GM18507 (cell line): ENCODE measurements at places on chromosomes 13 and 19.

- DNase-seq = no peak
Measured at GRCh38 chr13:50078231-50078894, 63.1 kb downstream of the KCNRG start.

GRCh38 chr13:113297370-113298042, 467 bp downstream of the LAMP1 start:
- DNase-seq = no peak

DNA sequence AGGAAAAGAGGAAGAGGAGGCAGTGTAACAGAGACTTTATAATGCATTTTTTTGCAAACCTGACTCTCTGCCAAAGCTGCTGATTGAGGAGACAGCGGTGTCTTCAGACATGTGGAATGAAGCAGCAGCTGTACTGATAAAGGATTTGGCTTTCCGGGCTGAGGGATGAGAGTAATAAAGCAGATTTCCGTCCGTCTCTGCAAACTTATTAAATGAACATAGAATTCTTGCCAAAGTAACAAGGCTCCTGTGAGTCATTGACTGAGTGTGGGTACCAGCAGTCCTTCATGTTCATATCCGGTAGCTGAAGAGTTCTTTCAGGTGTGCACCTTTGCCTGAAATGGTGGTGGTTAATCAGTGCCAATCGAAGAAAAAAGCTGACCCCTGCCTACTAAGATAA, 112.6 kb downstream of the LIG4 start:
- DNase-seq = no peak

DNA sequence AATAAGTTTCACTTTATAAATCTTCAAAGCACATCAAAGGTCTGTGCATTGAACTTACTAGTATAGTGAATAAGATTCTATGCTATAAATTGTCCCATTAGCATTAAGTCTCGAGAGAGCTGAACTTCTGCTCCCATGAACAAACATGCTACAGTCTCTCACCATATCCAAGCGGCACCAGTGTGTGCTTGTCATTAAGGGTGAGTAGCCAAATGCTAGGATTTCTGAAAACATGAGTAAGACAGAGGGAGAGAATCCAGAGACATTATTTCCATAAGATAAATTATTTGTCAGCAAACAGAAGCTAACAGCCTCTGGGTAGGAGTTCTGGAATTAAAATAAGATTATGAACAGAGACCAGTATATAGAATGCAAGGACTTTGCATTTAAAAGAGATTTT, 2882.5 kb downstream of the PCDH9 start:
- no peak for DNase-seq

DNA sequence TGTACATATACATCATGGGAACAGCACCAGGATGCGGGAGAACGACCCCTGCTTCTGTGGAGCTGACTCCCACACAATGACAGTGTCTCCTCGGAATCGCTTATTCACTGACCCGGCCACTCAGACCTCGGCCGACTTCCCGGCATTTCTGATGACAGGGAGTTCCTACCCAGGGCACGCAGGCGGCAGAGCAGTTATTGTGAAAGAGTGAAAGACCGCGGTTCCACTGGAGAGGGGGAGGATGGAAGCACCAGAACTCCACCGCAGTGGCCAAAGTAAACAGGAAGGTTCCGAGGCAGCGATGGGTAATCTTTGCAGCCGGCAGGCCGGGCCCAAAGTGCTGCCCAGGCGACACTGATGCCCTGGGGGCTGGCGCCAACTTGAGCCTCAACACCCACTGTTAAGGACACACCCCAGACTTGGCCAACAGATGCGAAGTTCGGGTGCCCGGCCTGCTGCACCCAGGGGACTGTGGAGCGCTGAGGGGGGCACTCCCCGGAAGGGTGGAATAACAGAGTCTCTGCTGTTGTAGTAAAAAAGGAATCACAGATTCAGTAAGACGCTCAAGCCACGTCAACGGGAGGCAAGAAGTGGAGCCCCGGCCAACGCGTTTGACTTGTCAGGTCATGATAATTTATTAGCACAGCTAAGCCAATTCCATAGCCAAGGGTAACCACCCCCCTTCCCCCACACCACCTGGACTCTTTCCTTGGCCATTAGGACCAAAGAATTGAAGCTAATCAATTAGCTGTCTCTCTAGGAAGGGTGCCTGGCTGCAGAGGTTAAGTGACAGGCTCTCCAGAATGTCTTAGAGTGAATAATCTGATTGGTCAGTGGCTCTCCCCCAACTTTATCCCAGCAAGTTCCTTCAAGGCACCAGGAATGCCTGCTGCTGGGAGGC, 5.8 kb downstream of the MLLT1 start:
- DNase-seq = no peak

GRCh38 chr19:34495416-34495815, 13.9 kb downstream of the WTIP start:
- no peak for DNase-seq

- no peak for DNase-seq
Measured at GRCh38 chr13:40031031-40031430, 375.6 kb downstream of the COG6 start.

DNA sequence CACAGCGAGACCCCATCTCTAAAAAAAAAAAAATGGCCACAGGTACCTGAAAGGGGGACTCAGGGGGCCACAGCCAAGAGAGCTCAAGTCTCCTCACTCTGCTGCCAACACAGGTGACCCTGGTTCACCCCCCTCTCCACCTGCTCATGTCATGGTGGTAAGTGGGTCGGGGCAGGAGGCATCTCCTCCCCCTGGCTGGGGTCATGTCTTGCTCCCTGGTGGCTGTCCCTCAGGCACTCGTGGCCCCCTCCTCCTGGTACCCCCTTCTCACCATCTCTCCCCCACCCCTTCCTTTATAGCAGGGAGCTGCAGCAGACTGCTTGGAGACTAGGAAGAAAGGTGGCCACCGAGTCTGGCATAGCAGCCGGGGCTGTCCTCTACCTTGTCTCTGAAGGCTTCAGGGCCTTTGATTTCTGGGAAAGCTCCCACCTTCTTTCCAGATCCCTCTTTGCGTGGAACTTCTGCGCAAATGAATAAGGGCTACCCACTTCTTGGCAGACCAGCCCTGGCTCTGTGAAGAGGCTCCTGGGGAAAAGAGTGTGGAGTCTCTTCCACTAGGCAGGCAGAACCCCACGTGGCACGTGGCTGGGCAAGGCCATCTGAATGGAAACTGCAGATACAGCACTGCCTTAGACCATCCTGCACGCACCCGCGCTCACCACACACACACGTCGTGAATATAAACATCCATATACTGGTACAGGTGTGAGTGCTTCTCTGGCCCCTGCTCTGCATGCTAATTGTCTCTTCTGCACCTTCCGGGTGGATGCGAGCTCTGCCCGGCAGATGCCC, 20.1 kb upstream of the MIER2 start:
- no peak for DNase-seq

- DNase-seq = no peak
Measured at GRCh38 chr19:55620410-55621204, 3.8 kb downstream of the ZNF784 start.

GRCh38 chr19:19746286-19747213, 13.6 kb upstream of the ZNF14 start:
- no peak for DNase-seq

GRCh38 chr13:91540158-91540736, 141.8 kb downstream of the GPC5 start:
- DNase-seq = no peak

GRCh38 chr19:13788991-13789390, 6.3 kb upstream of the ZSWIM4 start:
- no peak for DNase-seq

- DNase-seq = no peak
Measured at GRCh38 chr13:96428911-96429310, 339.0 kb downstream of the HS6ST3 start.
